Kidney capillary endothelial cell (primary cell): ENCODE measurements at places on chromosomes 3 and 15.

DNA sequence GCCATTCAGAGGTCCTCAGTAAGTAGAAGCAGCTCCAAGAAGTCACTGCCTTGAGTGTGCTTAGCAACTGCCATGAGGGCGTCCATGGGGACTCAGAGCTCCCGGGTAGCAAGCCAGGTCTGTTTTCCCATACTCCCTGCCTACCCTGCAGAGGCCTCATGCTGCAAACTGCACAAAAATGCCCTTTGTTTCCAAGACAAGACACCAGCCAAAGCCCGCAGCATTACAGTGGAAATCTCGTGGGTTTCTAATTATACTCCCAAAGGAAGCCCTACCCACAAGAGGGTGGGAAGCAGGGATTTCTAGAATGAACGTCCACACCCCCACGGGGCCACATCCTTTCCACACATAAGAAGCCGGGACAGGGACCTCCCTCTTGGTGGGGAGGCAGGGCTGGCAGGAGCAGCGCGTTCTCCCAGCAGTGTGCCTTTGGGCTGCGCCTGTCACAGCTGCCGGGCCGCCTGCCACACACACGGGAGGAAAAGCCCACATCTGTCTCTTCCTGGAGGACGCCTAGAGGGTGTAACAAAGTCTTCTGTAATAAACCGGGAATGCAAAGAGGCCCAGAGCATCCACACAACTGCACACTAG, 31.1 kb downstream of the FAM174B start:
- DNase-seq = no peak

DNA sequence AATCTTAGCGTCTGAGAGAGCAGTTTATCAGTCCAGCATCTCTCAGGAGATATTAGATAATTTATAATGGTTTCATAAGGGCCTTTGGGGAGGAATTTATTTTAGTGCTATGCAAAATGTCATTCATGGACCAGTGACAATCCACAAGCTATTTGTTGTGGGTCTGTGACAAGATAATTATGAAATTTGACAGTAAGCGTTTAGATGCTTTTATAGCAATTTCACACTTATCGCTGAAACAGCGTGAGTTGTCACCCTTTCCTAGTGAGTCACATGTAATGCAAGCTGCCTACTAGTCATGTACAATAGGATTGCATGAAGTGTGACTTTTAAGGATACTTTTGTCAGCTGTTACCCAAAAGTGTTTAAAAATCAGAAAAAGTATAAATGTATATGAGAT, 315.6 kb upstream of the THBS1 start:
- no peak for DNase-seq

DNA sequence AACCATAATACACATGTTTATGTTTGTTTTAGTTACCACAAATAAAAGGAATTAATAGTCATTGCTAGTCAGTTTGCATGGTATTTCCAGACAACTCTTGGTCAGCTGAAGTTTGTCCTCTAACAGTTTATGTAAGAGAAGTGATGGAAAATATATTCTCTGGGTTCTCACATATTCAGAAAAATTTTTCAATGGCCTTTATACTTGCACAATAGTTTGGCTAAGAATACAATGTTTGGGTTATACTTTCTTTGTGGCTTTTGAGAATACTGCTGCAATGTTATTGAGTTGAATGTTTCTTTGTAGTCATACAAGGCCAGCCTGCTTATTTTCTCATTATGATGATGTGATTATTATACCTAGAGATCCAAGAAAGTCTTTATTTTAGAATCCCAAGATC, 133.9 kb downstream of the RAP2B start:
- DNase-seq = no peak

DNA sequence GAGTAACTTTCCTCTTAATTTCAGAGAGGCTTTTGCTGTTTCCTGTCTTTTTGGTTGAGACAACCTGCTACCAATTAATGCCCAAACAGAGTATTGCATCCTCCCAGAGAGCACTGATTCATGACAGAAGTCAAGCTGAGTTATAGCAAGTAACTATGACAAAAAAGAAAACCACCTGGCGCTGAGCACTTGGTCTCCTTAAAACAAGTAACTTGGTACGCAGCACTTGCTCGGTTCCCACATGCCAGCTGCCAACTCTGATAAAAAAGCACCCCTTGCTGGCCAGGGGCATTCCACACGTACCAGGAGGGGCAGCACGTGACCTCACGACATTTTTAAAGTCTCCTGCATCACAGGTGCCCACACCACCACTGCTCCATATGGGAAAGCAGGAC, 13.5 kb upstream of the MYO5C start:
- no peak for DNase-seq

DNA sequence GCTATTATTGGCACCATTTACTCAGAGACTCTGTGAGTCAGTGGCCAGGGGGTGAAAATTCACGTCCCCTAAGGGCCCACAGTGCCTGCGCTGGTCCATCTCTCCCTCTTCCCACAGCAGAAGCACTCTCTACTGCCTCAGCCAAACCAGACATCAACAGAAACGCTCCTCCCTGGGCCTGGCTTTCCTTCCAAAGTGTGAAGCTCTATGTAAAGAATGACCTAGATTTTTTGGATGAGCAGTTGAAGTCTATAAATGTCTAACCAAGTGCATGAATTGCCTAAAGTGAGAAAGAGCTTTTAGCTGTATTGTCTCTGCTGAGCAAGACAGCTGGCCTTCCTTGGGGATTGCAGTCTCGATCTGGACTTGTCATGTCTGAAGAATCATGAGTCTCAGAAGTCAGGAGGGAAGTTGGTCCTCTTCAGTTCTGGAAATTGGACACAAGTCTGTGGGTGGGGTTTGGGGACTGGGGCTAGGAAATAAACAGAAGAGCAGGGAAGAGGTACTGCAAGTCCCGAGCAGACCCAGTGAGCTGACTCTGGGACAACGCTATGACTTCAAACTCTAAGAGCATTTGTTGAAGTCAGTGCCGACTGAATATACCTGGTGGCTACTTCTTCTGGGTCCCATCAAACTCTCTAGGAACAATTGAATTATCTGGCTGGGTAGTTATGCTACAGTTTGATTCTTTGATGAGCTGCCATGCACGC, 29.0 kb downstream of the RASGRP1 start:
- no peak for DNase-seq

DNA sequence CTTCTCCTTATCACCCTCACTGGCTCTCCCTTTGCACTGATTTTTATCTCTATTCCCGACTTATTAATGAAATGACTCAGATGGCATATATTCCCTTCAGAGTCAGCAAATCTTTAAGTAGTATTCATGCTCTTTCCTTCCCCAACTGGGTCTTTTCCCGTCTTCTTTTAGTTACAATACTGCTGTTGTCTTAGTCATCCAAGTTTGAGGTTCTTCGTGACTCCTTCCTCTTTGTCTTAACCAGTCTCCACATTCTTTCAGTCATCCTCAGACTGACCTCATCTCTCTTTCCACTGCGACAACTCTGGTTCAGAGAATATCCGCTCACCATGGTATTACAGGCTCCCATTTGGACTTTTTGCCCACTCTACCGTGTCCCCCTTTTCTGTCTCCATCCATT, 12.4 kb downstream of the WDR5B start:
- DNase-seq = no peak

DNA sequence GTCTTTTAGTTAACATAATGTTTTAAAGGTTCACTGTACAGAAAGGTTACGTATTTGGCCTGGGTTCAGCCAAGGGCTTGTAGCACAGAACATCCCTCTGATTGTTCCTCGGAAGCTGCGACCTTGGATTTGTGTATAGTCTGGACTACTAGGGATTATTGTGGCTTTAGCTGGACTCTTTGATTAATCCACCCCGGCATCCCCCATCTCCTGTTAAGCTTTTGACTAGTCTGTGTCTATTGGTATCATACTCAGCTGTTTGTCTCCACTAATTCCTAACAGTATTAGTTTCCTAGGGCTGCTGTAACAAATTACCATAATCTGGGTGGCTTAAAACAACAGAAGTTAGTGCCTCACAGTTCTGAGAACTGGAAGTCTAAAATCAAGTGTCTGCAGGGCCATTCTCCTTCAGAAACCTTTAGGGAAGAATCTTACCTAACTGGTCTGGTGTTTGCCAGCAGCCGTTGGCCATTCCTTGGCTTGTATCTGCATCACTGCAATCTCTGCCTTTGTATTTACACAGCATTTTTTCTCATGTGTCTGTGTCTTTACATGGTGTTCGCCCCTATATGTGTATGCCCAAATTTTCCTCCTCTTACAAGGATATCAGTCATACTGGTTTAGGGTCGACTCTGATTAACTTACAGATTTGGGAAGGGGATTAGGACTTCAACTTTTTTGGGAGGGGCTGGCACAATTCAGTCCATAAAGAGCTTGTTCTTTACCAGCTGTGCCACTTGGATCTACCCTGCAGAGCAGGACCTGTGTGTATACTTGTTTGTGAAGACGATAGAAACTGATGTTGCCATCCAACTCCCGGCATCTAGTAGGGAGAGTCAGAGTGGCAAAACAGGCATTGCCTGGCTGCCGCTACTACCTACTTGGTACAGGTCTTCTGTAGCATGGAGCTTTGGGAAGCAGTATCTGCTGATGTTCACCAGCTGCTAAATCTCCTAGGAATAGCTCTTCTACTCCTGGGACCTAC, 117.8 kb downstream of the UBE2E2 start:
- DNase-seq = no peak

- no peak for DNase-seq
These were observed 15.6 kb downstream of the NDN start for GRCh38 chr15:23671481-23671880.
